Upper lobe of left lung (tissue), 6 donors: ENCODE measurements at places on chromosomes 12 and 14. TPM values are rescaled to one million over a fixed set of nuclear protein-coding genes. Genes with fewer than 3 reads are reported as not detected.

The CLEC9A gene
- total RNA-seq: not detected

The TSPAN19 gene
- 25.2 TPM for total RNA-seq

The ARMH4 gene
- total RNA-seq: 2.3 TPM

The KCNC2 gene
- not detected for total RNA-seq

The LMO3 gene
- total RNA-seq: 169 TPM

The FBXO21 gene
- total RNA-seq: 38.2 TPM

The ZDHHC22 gene
- total RNA-seq: not detected

The DYNLL1 gene
- total RNA-seq: 330 TPM

The RNASE1 gene
- 1,209 TPM for total RNA-seq

The KRT5 gene
- 4.7 TPM for total RNA-seq

The KRT71 gene
- not detected for total RNA-seq

The RPS6KA5 gene
- 11.4 TPM for total RNA-seq

The RBP5 gene
- not detected for total RNA-seq

The CAPZA3 gene
- not detected for total RNA-seq

The SLC15A5 gene
- not detected for total RNA-seq

The GNG2 gene
- 12.7 TPM for total RNA-seq

The CLEC12A gene
- total RNA-seq: 3.1 TPM

The RNASE4 gene
- total RNA-seq: 23.8 TPM

The CCDC91 gene
- total RNA-seq: 30.7 TPM

The HOXC10 gene
- not detected for total RNA-seq

The FGF23 gene
- total RNA-seq: not detected

The CD69 gene
- total RNA-seq: 2.8 TPM

The ASB2 gene
- total RNA-seq: 1.00 TPM

The LMNTD1 gene
- 17.8 TPM for total RNA-seq

The TMPRSS12 gene
- total RNA-seq: not detected

The KRT8 gene
- total RNA-seq: 268 TPM

The NUAK1 gene
- total RNA-seq: 11.6 TPM

The APOF gene
- total RNA-seq: not detected

The HOXC5 gene
- 0.22 TPM for total RNA-seq

The OR4Q3 gene
- total RNA-seq: not detected

The CAPS2 gene
- total RNA-seq: 8.7 TPM

The CD163 gene
- 267 TPM for total RNA-seq

The CALM1 gene
- 459 TPM for total RNA-seq

The HOXC4 gene
- not detected for total RNA-seq

The RABGGTA gene
- 125 TPM for total RNA-seq

The DDN gene
- total RNA-seq: not detected

The REP15 gene
- 3.1 TPM for total RNA-seq

The PXN gene
- 160 TPM for total RNA-seq

The IQSEC3 gene
- total RNA-seq: 19.0 TPM

The DAZAP2 gene
- total RNA-seq: 212 TPM
